Hindlimb muscle (tissue), 1 donor: ENCODE measurements at places on chromosomes 5 and 9. TPM values are rescaled to one million over a fixed set of nuclear protein-coding genes. Genes with fewer than 3 reads are reported as not detected.

Gene CCNI2
- 0.57 TPM for polyA plus RNA-seq

DNA sequence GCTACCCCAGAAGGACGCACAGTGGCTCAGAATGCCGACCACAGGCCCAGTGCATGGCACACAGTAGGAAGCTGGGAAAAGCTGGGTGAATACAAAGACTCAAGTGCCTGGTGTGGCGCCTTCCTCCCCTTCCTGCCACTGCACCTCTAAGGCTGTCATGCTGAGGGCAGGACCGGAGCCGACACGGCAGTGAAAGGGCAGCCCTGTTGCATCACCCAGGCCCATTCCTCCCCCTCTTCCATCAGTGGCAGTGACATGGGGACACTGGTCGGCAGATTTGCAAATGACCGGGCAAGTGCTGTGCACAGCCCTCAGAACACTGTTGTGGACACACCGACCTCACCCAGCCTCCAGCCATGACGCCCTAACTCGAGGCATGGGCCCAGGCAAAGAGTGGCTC lies 84.0 kb downstream of the STK10 start:
- no peak for DNase-seq

Gene UTP15
- polyA plus RNA-seq: 10.9 TPM

Gene TMC1
- polyA plus RNA-seq: 1.1 TPM

DNA sequence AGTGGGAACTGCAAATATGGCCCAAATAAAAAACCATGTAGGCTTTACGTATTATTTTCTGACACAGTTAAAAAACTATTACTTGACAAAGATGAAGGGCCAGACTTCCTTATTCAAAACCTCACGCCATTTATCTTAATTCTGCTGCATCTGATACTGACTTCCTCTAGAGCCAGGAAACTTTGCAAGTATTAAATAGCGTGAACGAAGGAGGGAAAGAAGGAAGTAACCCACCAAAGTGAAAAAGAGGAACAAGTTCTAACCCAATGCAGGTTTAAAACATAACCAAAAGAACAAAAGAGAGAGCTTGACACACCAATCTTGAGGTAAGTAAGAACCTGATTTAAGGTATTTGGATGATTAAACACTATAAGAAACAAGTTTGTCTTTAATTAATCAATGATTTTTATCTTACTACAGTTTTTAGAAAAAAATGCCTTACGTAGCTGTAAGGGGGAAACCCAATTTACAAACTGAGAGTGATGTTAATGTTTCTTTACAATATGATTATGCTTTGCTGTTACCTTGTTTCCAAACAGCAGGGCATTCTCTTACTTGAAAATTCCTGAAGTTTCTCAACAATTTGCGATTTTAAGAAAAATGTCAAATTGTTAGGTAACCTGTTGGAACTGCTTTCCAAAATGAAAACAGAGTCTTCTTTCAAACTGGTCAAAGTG lies at the start of gene GAPT:
TSS of gene GAPT (plus strand) at position 220 of the 677 bp plus-strand sequence. CDS start 3,102 bp downstream, outside the sequence.
- no peak for DNase-seq

DNA sequence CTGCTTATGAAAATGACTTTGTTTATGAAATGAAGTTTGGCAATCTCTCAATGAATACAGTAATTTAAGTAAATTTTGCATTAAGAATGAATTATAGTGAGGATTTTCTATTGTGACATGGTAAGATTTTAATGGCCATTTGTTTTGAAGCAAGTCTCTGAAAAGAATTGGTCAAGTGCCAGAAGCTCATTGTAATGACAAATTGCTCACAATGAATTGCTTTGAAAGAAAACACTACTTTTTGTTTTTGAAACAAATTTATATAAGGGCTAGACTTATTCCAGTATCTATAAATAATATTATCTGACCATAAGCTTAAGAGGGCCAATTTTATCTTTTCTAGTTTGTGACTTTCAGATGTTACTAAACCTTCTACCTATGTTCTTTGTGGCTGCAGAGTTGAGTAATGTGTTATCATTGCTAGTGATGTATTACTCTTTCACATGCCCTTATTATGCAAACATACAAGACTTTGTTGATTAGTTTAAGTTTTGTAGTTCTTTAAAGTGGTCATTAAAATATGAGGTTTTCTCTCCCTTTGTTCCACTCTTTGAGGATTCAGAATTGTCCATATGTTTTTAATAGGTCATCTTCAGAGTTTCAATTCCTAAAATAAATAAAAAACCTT lies 93.0 kb upstream of the ZNF608 start:
- no peak for DNase-seq

DNA sequence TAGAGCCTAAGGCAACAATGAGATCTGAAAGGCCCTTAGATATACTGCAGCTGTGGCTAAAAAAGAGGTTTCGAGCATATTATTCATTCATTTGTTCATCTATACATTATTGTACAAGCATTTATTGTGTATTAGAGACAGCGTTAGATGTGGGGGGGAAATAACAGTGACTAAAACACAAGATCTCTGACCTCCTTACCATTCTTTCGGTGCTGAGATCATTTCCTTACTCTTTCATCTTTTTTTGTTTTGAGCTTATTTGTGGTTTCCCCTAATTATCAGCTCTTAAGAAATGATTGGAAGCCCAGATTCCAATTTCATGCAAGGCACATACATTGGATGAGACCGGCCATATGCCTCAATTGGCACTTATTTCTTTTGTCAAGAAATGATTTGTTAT lies 113.2 kb downstream of the SEC61B start:
- DNase-seq: no peak
